ENCODE measurements at places on chromosomes 1 and 21. TPM values are rescaled to one million over a fixed set of nuclear protein-coding genes. Genes with fewer than 3 reads are reported as not detected.

GRCh38 chr21:44579056-44579832 is 1.2 kb downstream of the KRTAP10-5 start:
- DNase-seq, result no peak

DNA sequence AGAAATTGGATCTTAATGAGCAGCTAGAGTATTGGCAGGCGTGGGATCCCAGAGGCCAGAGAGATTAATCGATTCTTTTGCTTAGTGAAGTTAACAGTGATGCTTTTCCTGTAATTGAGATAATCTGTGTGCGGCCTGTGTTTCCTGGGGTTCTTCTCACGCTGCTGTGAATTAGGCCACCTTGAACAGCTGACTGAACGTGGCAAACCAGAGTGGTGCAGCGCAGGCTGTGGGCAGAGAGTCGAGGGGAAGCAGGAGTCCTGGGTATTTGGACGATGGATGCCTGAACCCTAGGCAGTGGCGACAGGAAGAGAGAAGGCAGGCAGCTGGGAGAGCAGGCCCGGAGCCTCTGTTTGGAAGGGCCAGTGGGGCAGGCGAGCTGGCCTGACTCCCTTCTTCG is 51.7 kb downstream of the RYR2 start:
- no peak for DNase-seq

GRCh38 chr1:153655333-153655732 is 3.2 kb upstream of the SNAPIN start:
- DNase-seq, result no peak

GRCh38 chr1:115694805-115695204 is 53.0 kb downstream of the VANGL1 start:
- DNase-seq, result no peak

DNA sequence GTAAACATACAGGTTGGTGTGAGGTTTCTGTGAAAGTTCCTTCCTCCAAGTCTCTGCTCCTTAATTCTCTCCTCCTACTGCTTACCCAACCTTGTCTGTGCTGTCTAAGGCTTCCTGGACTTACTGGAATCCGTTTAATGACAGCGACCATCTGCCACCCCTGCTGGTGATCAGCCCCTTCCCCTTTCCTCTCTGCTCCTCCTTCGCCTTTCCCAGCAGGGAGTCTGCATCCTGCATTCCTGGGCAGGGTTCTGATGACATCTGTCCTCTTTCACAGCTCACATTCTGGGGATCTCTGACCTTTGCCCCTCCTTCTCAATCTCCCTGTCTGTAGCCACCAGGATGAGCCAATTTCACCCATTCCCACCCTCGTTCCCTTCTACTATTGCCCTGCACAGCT is 66.5 kb downstream of the KIRREL1 start:
- no peak for DNase-seq

- DNase-seq, result no peak
Measured at GRCh38 chr1:41578712-41579335, 94.3 kb upstream of the EDN2 start.

SEMA6C gene
- total RNA-seq, result 2.0 TPM

PPM1J gene
- total RNA-seq, result 10.1 TPM
